ENCODE measurements at places on chromosomes 3 and 15.

- no peak overlapping the region for H3K27ac ChIP-seq
- H3K27me3 ChIP-seq: no peaks in the 10 kb centered on the region
- peaks cover 10% of the 10 kb centered on the region for H3K4me1 ChIP-seq
- H3K36me3 ChIP-seq: no peaks in the 10 kb centered on the region
Observed at GRCh38 chr15:92663250-92663951, 7.8 kb upstream of the FAM174B start.

DNA sequence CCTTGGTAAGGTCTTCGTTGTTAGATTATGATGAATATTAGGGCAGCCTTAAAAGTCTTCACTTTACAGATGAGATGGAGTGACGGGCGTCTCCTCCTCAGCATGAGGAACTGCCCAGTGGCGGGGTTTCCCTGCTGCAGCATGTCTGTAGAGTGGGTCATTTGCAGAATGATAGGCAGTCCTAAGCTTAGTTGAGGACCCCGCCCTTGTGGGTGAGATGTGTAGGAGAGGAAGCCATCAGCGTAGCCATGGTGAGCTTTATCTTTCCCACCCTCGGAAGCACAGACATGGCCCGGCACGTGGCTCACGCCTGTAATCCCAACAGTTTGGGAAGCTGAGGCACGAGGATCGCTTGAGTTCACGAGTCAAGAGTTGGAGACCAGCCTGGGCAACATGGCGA, 877 bp downstream of the NIT2 start:
- H3K27ac ChIP-seq: no peak overlapping the region
- H3K27me3 ChIP-seq: no peaks in the 10 kb centered on the region
- peak overlapping the region; percentile 95 for H3K4me3 ChIP-seq
- H3K36me3 ChIP-seq: no peaks in the 10 kb centered on the region
- H3K4me1 ChIP-seq: peaks cover 16% of the 10 kb centered on the region

GRCh38 chr3:117628823-117629291, 919.3 kb downstream of the TUSC7 start:
- no peaks in the 10 kb centered on the region for H3K36me3 ChIP-seq
- H3K27me3 ChIP-seq: no peaks in the 10 kb centered on the region
- no peaks in the 10 kb centered on the region for H3K4me1 ChIP-seq
- no peak for DNase-seq
- no peak overlapping the region for H3K4me3 ChIP-seq
- H3K27ac ChIP-seq: no peak overlapping the region

DNA sequence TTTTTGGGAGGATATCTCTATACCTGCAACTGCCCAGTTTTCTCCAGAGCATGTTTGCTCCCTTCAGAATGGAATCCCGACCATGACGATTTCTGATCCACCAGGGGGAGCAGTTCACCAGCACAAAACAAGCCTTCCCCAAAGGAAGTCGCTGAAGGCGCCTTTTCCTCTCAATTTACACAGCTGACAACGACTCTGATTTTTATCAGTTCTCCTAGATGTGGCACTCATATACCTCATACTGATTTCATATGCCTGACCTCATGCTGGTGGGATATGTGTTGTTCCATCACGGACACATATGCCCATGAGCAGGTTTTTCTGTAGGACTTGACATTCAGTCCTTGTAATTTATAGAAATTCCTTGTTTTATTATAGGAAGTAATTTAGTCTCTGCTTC, 1028.2 kb downstream of the MCTP2 start:
- no peak overlapping the region for H3K4me3 ChIP-seq
- no peaks in the 10 kb centered on the region for H3K27me3 ChIP-seq
- H3K4me1 ChIP-seq: peaks cover 27% of the 10 kb centered on the region
- no peaks in the 10 kb centered on the region for H3K36me3 ChIP-seq
